ENCODE measurements at places on chromosomes 2 and 18. TPM values are rescaled to one million over a fixed set of nuclear protein-coding genes. Genes with fewer than 3 reads are reported as not detected.

IL36G gene
- 0.59 TPM for total RNA-seq

DNA sequence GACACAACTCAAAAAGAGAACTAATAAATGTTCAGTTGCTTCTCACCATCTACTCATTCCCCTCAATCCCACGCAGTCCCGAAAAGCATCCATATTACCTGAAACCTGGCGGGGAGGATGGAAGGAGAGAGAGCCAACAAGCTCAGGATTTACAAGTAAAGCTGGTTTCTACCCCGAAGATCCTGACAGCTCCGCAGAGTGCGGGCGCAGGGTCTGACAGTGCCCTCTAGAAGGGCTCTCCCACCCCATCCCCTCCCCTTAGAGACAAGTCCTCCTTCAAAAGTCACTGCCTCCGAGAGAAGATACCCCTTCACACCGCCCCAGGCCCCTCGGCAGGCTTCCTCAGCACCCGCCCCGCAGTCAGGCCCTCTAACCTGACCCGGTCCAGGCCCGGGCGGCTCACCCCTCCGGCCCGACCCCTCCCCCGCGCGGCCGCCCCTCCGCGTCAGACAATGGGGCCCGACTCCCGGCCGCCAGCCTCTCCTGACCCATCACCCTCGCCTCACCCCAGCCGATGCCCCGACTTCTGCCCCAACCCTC is 550 bp downstream of the RAB1A start:
- DNase-seq = peak; percentile 70

- peak; percentile 51 for DNase-seq
Observed at GRCh38 chr2:135913727-135914365, 37.6 kb upstream of the MCM6 start.

DNA sequence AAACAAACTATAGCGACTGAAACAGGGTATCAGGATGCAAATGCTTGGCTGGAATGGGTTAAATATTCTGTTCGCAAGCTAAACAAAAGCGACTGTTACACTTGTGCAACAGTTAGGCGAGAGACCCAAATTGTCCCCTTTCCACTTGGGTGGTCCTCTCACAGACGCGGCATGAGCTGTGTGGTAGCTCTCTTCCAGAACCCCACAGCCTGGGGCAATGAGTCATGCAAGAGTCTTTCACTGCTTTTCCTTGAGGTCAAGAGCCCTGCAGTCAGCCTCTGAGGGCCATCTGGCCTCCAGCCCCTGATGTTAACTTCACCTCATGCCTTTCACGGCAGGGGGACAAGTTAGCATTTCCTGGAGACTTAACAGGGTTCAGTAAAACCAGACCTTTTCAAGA is 25.7 kb downstream of the SULT1C4 start:
- DNase-seq = peak; percentile 23

DNA sequence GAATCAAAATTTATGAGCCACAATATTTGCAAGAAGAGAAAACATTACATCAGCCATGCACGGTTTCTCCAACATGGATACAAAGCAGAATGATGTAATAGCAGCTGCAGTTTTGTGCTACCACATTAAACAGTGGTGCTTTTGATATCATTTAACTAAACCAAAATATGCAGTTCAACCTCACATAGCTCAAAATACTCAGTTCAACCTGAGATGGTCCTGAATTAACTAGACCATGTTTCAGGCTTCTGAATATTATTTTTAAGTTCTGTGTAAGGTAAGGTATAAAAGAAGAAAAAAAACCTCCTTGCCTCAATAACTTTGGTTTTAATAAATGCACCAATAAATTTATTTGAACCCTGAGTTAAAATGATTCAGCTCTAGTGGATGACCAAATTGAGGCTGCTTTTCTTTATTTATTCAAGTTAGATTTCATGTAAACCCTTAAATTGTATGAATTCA is 18.8 kb upstream of the TSPYL6 start:
- DNase-seq = no peak

DNA sequence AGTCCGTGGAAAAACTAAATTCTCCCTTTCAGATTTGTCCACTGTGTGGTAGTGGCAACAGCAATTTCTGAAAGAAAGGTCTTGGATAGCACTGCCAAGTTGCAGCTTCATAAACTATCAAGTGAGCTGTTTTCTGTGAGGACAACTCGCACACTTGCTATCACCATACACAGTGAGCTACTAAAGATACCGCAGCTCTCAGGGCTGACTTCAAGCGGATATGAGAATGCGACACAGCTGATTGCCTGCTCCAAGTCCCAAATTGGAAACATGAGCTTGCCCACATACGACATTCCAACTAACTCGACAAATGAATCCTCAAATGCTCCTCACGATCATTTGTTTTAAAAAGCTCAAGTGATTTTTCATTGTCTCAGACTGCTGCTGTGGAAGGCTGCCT is 46.2 kb downstream of the E2F6 start:
- DNase-seq = no peak

- no peak for DNase-seq
Observed at GRCh38 chr2:189629531-189630453, 31.5 kb upstream of the ASNSD1 start.

DNA sequence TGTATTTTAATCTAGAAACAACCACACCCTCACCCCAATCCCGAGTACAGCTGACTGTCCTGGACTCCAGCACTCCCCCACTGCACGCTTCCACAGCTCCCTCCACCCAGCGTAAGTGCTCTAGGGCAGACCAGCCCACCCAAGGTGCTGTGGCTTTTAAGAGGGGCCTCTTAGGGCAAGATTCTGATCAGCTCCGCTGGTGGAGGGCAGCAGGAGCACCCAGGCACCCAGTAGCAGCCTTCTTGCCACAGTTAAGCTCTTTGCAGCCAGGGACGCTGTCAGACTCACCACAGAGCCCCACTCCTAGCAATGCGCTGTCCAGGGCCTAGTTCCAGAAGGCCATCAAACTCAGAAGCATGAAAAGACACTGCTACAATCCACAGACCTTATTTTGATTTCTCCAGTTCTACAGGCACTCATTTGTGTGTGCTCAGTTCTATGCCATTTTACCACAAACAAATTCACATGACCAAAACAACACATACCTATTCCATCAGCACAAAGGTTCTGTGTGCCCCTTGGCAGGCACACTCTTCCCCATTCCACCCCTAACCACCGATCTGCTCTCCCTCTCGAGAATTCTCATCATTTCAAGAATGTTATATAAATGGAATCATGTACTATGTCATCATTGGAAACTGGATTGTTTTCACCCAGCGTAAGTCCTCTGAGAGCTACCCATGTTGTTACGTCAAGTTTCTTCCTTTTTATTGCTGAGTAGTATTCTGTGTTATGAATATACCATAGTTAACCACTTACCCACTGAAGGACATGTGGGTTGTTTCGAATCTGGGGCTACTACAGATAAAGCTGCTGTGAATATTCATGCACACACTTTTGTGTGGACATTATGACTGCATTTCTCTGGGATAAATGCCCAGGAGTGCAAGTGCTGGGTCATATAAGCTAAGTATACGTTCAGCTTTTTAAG is 40.4 kb downstream of the PTPN2 start:
- DNase-seq = peak; percentile 11

GRCh38 chr2:160363055-160363454 is 130.6 kb downstream of the RBMS1 start:
- no peak for DNase-seq

- no peak for DNase-seq
Observed at GRCh38 chr2:33839791-33840190, 240.7 kb upstream of the FAM98A start.

RAD51AP2 gene
- total RNA-seq = 1.2 TPM

ITGA4 gene
- 8.2 TPM for total RNA-seq

DNA sequence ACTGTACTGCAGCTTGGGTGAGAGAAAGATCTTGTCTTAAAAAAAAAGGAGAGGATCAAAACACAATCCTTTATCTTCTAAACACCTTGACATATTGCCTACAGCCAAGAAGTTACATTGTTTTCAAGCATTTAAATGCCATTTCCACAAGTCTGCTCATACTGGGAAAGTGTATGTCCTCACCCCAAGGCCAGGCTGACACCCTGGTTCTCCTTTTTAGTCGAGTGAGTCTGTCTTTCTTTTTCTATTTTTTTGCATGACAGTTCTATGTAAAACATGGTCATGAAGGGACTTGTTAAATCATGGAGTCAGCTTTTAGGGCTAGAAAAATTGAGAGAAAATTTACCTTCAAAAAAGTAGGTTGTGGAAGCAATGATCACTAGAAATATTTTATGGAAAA is 233.3 kb downstream of the FAM210A start:
- DNase-seq = no peak

DNA sequence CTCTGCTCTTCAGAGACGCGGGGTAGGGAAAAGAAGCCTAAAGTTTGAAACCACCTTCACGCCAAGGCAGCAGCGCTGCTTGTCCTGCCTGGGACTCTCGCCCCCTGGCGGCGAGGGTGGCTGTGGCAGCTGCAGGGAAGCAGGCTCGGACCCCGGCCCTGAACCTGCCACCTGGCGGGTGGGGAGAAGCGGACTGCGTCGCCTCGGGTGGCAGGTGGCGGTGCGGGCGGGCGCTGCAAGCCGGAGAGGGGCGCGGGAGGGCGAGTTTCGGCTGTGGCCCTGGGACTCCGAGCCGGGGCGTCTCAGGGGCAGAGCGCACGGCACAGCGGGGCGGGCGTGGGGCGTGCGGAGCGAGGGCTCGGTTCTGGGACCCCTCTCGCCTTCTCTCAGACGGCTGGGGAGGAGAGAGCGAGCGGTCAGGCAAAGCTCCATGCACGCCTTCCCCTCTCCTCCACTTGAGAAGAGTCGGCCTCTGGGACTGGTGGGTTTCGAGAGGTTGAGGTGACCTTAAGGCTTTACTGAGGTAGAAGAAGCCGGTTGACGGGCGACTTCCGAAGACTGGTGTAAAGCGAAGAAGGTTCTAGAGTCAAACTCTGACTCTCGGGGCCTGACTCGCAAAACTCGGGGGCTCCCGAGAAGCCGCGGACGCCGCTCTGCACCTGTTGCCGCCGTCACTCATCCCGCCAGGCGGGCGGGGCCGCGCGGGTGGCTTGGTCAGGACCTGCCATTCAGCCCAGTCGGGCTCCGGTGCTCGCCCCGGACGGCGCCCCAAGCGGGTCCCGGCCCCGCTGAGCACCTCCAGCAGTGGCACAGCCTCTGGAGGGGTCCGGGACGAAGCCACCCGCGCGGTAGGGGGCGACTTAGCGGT is 1.1 kb upstream of the BOLL start:
- DNase-seq = peak; percentile 76

ACADL gene
- total RNA-seq = 0.09 TPM

RPL37A gene
- 1,918 TPM for total RNA-seq

DNA sequence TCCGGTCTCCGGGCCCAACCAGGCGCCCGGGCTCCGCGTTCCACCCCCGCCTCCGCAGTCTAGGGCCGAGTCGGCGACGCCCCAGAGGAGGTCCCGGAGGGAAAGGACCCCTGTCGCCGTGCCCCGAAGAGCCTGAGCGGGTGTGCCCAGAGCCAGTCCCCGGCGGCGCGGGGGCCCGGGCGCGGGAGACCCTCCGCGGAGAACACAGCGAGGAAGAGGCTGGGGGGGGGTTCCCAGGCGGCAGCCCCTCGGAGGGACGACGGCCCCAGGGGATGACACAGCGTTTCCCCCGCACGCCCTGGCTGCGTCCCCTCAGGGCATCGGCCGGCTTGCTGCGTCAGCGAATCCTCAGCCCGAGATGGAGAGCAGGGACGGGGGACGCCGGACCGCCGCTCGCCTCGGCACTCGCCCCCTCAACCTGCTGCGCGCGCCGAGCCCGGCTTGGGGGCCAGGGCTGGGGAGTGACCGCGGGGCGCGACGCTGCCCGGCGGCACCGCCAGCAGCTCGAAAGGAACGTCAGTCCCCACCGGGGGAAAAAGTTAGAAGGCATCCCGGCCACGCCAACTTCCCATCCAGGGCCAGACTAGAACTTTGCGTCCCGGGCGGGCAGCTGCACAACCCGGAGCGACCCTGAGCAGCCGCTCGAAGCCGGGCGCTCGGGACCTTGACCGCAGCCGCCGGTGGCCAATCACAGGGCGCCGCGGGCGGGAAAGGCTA is 711 bp downstream of the SFXN5 start:
- DNase-seq = peak; percentile 80

GRCh38 chr2:153163055-153163454 is 315.5 kb downstream of the RPRM start:
- DNase-seq = peak; percentile 84

FOXI3 gene
- total RNA-seq = 0.51 TPM

DNA sequence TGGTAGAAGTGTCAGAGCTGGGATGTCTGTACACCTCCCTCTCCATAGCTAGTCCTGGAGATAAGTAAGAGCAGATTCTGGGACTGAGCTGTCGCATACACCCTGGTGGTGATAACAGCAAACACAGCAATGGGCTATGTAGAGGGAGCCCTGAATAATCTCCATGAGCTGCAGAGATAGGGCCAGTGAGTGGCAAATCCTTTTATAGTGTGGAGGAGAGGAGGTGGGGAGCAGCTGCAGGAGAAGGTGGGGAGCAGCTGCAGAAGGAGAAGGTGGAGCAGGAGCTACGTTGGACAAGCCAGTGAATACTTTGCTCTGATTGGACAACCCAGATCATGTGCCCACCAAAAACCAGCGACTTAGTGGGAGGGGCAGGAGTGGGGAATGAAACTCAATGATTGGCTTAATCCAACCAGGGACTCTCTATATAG is 85.5 kb downstream of the TMEM247 start:
- DNase-seq = no peak

CCDC148 gene
- 9.3 TPM for total RNA-seq

- peak; percentile 22 for DNase-seq
Observed at GRCh38 chr2:69272803-69273471, 114.1 kb downstream of the GFPT1 start.

DNA sequence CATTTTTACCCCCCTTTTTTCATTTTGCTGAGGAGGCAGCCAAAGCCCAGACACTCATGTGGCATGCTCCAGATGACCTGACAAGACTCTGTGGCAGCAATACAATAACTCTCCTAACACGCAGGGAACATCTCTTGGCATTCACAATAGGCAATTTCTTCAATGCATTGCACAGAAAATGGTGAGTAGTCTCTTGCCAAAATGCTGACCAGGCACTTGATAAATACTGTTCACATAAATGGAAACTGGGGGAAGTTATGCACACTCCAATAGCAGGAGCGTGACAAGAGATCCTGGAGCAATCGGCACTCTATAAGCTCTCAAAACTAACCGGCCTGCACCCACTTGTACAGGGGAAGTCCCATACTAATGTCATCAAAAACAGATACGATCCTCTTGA is 66.3 kb downstream of the NBAS start:
- DNase-seq = no peak

PSMA8 gene
- total RNA-seq = not detected

GRCh38 chr2:206379266-206379665 is 64.1 kb upstream of the ADAM23 start:
- no peak for DNase-seq

DNA sequence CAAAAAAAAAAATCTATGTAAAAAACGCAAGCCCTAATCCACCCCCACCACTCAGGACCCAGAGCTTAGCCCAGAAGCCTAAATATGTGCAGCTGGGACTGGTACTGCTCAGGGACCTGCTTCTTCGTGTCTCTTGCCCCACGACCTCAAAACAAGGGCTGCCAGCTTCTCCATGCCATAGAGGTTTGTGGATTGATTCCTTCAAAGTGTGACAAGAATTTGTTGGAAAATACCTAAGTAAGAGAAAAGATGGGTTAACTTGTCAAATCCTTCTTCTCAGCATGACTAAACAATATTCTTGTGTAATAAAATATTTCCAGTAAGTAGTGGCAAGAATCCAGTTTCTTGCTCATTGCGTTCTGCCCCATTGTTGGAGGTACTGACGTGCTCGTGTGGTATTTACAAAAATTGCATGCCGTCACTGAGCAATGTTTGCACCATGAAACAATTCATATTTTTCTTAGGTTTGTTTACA is 825 bp upstream of the SCYGR1 start:
- no peak for DNase-seq

GRCh38 chr2:54624591-54625071 is 98.8 kb upstream of the EML6 start:
- DNase-seq = no peak

CYP1B1 gene
- 0.39 TPM for total RNA-seq

- no peak for DNase-seq
Observed at GRCh38 chr2:75709297-75709696, 1.4 kb downstream of the GCFC2 start.

Data from neural progenitor cell (in vitro differentiated cells).